ENCODE measurements at places on chromosomes 7 and 10. TPM values are rescaled to one million over a fixed set of nuclear protein-coding genes. Genes with fewer than 3 reads are reported as not detected.
A peak's percentile ranks its signal among the peaks of the same experiment; 100 is the strongest.

- H3K4me1 ChIP-seq = no peaks in the 10 kb centered on the region
- H3K4me3 ChIP-seq = no peak overlapping the region
- no peak overlapping the region for H3K27ac ChIP-seq
- no peak for DNase-seq
Measured at GRCh38 chr7:82017334-82017943, 247.6 kb upstream of the HGF start.

GRCh38 chr10:24209946-24210491 is 1.1 kb downstream of the KIAA1217 start:
- H3K4me1 ChIP-seq = peaks cover 17% of the 10 kb centered on the region
- no peak for DNase-seq
- H3K4me3 ChIP-seq = peak overlapping the region; percentile 43
- H3K36me3 ChIP-seq = no peaks in the 10 kb centered on the region
- no peak overlapping the region for H3K27ac ChIP-seq

DNA sequence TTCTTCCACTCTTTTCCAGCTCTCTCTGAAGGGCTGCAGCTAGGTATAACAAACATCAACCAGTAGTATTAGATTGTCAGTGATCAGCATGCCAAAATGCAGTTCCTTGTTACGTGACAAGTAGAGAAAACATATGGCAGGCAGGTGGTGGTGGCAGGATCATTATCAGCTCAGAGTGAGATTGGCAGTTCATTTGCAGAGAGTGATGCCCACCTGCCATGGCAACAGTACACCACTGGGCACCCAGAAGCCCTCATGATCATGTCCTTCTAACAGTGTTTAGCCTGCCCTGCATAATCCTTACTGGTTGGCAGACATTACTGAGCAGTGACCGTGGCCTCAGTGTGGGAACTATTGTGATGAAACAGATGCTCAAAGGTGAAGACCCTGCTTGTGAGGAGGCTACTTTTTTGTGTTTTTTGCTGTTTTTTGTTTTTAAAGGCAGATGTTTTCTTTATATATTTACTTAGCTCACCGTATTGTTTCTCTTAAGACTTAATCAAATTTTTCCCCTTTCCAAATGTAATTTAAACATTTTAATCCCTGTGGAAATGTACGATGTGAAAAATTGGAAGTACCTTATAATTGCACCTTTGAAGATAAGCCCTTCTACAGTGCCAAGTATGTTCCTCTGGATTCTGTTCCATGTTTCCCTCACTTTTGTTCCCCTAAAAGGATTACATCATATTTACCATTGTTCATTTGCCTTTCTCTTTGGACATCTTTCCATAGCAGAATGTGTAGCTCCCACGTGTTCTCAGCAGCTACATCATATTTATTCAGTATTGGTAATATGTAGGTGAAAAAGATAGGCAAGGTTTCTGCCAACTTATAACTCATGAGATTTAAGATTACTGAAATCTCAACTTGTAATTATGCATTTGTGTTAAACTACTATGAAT is 179.6 kb downstream of the SND1 start:
- peaks cover 15% of the 10 kb centered on the region for H3K4me1 ChIP-seq
- no peak for DNase-seq
- H3K27ac ChIP-seq = no peak overlapping the region
- no peak overlapping the region for H3K4me3 ChIP-seq
- no peaks in the 10 kb centered on the region for H3K36me3 ChIP-seq

DNA sequence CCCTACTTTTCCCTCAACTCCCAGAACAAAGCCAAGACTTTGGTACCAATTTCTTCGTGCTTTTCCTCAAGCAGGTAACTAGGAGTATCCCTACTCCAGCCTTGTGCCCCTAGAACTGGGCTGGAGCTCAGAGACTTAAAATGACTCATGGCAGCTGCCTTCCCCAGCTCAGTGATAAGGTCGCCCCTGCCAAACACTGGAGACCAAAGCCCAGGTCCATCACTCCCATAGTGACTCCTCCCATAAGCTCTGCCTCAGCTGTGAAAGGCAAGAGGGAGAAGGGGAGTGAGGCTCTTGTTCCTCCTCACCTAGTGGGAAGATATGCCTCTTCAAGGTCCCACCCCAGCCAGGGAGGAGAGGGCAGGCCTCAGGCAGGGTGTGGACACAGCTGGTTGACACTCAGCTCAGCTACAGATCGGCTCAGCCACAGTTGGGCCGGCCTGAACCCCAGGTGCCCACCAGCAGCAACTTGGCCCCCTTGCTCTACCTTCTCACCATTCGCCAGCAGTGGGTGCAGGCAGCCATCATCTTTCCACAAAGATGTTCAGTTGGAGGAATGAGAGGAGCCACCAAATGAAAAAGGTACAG is 13.8 kb upstream of the CYREN start:
- peak; percentile 53 for DNase-seq
- H3K4me3 ChIP-seq = no peak overlapping the region
- no peak overlapping the region for H3K27ac ChIP-seq
- no peaks in the 10 kb centered on the region for H3K36me3 ChIP-seq
- no peaks in the 10 kb centered on the region for H3K27me3 ChIP-seq

DNA sequence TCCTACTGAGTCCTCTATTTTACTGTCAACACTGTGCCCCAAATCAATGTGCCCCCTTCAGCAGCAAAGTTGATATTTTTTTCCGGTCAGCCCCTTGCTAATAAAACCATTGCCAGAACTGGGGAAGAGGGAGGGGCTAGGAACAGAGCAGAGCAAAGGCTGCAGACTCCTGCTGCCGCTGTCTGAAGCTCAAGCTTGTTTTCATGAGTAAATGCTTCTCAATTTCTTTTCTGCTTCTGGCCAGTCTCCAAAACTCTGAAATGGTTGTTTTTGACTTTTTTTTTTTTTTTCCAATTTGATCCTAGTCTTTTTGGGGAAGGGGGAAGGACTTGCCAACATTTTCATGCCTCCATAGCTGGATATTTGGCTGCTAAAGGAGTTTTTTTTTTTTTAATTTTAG is 26.7 kb upstream of the PROSER2 start:
- no peaks in the 10 kb centered on the region for H3K27me3 ChIP-seq
- no peak overlapping the region for H3K27ac ChIP-seq
- H3K4me1 ChIP-seq = peaks cover 15% of the 10 kb centered on the region
- H3K36me3 ChIP-seq = no peaks in the 10 kb centered on the region
- no peak for DNase-seq
- no peak overlapping the region for H3K4me3 ChIP-seq

DNA sequence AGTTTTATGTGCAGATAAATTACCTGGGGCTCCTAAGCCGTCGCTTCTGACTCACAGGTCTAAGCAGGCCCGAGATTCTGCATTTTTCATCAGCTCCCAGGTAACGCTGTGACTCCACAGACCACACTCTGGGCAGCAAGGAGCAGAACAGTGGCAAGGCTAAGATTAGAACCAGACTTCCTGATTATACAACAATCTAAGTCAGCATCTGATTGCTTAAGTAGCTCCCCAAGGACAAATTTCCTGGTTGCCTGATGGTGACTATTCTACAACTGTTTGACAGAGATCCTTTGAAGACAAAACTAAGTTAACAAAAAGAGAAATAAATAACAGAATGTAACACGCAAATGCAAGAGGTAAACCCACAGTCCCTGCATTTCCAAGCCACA is 69.0 kb downstream of the CREB3L2 start:
- no peaks in the 10 kb centered on the region for H3K27me3 ChIP-seq
- DNase-seq = no peak
- H3K36me3 ChIP-seq = peaks cover 9% of the 10 kb centered on the region
- no peak overlapping the region for H3K27ac ChIP-seq
- peaks cover 51% of the 10 kb centered on the region for H3K4me1 ChIP-seq

DNA sequence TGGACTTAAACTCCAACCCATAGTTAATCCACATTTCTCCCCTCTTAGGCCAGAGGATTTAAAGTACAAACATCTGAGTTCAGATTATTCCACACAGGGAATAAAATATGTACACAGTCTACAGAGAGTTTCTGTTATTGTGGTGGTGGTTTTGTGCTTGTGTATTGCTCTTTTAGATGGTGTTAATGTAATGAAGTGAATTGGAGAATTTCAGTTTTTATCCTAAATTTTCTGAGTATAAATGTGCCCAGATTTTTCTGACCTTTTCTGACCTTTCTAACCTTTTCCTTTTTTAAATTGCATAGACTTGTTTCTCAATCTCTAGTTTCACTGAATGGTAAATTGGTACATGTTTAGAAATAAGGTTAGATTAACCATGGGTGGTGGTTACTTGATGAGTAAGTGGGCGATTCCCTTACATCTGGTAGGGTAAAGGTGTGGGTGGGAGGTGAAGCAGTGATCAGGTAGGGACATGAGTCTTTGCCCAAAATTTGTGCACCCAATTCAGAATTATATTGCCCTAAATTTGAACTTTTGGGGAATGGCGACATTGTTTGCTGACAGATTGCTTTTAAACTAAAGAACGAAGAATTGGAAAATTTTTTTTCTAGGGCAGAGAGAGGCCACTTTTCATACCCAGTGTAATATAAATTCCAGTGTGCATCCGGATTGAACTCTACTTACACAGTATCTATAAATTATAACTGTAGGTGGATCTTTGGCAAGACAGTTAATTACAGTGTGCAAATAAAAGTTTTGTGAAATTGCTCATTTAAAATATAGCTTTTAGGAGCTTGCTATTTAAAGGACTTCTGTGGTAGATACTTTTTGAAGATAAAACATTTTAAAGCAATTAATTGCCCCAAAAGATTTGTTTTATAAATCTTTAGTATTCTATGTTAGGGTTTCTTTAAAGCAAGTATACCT is 62.2 kb downstream of the ST7 start:
- no peak for DNase-seq
- no peaks in the 10 kb centered on the region for H3K27me3 ChIP-seq
- peak overlapping the region; percentile 4 for H3K4me3 ChIP-seq
- no peak overlapping the region for H3K27ac ChIP-seq

DNA sequence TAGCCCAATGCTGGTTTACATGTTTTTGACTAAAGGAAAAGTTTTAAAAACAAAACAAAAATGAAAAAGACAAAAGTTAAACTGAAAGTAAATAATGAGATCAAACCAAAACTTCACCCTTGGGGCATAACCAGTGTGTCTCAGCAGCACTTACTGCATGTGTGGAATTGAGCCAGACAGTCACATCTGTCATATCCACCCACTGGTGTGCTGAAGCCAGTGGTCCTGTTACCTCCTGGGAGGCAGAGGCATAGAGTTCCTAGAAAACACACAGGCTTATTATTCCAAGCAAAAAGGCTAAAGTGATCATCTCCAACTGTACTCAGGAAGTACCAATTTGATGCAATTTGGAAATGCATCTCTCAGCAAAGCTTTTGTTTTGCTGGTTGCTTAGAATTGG is 40.4 kb downstream of the ASAH2 start:
- H3K27me3 ChIP-seq = no peaks in the 10 kb centered on the region
- no peak for DNase-seq
- no peak overlapping the region for H3K27ac ChIP-seq
- no peak overlapping the region for H3K4me3 ChIP-seq

DNA sequence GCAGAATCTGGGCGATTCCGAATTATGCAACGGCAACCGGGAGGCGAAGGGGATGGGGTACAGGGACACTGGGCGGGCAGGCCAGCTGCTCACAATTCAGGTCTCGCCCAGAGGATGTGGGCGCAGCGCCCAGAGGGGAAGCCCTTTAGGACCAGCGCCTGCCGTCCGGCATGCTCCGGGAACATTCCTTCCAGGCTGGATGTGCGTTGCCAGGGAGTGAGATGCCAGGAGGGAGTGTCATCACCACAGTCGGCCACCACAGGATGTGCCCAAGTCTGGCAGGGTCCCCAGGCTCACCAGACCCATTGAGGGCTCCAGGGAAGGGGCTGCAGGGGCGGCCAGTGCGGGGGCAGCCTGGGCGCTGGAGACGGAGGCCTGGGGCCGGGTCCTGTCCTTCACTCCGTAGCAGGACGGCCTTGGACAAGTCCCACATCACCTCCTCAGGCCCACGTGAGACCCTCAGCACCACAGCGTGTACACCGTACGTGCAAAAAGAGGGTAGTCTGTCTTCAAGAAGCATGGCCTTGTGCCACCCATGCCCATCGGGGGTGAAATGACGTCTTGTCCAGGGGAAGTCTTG is 63.9 kb downstream of the FOXL3 start:
- H3K4me1 ChIP-seq = peaks cover 32% of the 10 kb centered on the region
- DNase-seq = peak; percentile 91
- peak overlapping the region; percentile 52 for H3K27ac ChIP-seq
- H3K36me3 ChIP-seq = no peaks in the 10 kb centered on the region

- peaks cover 8% of the 10 kb centered on the region for H3K4me1 ChIP-seq
- peaks cover 100% of the 10 kb centered on the region for H3K36me3 ChIP-seq
- H3K27ac ChIP-seq = peak overlapping the region; percentile 83
- H3K27me3 ChIP-seq = no peaks in the 10 kb centered on the region
- no peak for DNase-seq
Measured at GRCh38 chr7:43631559-43631958, 48.7 kb downstream of the STK17A start.

Gene MMRN2
- 5.9 TPM for polyA plus RNA-seq

Gene C1QL3
- not detected for polyA plus RNA-seq

Gene ACBD5
- 7.7 TPM for polyA plus RNA-seq

Gene C10orf53
- polyA plus RNA-seq = not detected

Gene ENKUR
- polyA plus RNA-seq = 0.03 TPM
